ENCODE measurements at places on chromosomes 7 and 10.

DNA sequence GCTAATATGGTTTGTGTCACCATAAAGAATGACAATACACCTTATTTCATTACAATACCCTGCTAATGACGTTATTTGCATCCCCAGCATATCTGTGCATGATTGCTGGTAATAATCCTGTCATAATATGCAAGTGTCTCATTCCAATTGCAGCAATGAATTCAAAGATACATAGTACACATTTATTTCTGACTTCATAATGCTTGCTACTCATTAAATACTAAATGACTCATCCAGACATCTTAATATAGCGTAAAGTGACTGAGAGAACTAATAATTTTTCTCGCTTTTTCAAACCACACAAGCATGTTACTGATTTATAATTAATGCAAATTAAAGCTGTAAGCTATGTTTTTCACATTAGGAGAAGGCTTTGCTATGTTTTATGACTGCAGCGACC, 234.7 kb upstream of the MDFIC start:
- DNase-seq, result no peak

DNA sequence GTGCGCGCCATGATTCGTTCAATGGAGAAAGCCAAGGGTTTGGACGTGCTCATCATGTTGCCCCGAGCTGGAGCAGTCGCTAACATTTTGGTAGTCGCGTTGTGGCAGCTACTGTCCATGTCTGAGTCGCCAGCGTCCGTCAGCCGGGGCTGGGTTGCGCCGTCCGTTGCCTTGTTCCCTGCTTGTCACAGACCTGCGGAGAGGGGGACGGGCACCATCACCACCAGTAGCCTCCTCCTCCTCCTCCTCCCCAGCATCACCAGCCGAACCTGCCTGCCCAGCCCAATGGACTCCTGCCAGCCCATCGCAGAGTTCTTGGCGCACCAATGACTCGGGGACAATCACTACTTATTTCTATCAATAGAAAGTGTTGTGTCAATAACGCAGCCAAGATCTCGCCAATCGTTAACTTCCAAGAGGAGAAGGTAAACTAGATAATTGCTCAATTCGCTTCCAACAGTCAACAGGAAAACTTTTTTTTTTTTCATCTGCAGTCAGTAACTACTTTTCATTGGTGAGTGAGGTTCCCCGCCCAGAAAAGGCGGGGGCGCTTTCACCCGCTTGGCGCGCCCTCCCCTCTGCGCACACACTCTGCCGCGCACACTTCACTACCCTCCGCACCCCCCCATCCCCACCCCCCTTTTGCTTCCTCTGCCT, at the start of gene FEZF1:
Gene FEZF1, minus strand, starts transcription at position 432 of the 657 bp plus-strand sequence. Its CDS starts 313 bp downstream, at position 119.
- no peak for DNase-seq

DNA sequence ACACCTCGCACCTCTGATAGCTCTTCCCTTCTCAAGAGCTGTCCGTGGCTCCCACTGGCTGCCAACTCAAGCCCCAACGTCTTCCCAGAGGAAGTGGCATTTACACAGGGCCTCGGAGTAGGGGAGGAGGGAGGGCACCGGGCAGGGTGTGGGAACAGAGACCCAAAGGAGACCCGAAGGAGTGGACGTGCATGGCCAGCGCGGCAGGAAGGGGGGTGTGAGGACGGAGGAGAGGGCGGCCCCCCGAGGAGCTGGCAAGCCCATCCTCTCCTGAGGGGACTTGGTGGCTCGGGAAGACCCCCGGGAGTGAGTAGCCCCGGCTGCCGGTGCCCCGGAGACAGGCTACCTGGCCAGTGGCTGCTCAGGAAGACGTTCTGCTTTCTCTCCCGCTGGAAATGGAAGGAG, 85.9 kb downstream of the FOXL3 start:
- DNase-seq, result no peak

DNA sequence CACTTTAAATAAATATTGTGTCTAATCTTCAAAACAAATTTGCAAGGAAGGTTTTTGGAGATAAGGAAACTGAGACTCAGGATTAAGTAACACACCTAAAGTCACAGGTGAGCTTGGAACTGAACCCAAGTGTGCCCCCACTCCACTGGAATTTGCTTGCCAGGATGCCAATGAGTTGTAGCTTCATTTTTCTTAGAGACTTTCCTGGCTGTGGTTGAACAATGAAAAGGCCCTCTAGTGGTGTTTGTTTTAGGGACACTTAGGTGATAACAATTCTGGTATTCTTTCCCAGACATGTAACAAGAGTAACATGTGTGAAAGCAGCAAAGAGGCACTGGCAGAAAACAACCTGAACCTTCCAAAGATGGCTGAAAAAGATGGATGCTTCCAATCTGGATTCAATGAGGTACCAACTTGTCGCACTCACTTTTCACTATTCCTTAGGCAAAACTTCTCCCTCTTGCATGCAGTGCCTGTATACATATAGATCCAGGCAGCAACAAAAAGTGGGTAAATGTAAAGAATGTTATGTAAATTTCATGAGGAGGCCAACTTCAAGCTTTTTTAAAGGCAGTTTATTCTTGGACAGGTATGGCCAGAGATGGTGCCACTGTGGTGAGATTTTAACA, 1.5 kb downstream of the IL6 start:
- DNase-seq, result no peak

GRCh38 chr10:10910634-10911033, 107.0 kb upstream of the CELF2 start:
- DNase-seq, result no peak

GRCh38 chr10:4867109-4867519, 41.1 kb downstream of the AKR1E2 start:
- no peak for DNase-seq

GRCh38 chr7:30329716-30330115, 45.3 kb downstream of the ZNRF2 start:
- no peak for DNase-seq

DNA sequence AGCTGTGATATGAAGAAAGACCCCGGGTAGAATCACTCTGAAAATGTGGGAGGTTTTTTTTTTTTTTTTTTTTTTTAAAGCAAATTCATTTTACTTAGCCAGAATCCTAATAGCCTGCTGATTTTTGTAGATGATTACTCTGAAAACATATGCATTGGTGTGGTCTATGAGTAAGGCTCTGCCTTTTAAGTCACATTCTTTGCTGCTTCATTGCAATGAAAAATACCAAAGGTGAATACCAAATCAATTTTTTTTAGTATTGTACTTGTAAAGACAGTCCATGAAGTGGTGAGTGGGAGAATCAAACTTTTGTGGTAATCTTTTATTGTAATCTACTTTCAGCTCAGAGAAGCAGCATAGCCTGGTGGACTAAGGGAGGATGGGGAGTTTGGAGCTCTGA, 130.3 kb downstream of the SDK1 start:
- DNase-seq, result no peak

Data from SHP77 treated with DMSO at 0.1 percent for 48 hours (cell line).